Activated effector memory CD4-positive, alpha-beta T cell treated with Interleukin-2 at 50 U/mL for 16 hours (primary cell): ENCODE measurements at places on chromosomes 16 and 17.

GRCh38 chr17:9676820-9677310, 31.5 kb downstream of the USP43 start:
- no peak for DNase-seq

GRCh38 chr16:26642047-26642664, 424.6 kb upstream of the C16orf82 start:
- DNase-seq, result no peak

- DNase-seq, result no peak
Measured at GRCh38 chr17:74569020-74570003, 2.0 kb upstream of the CD300H start.

GRCh38 chr17:64750891-64751677, 89.0 kb upstream of the SMURF2 start:
- no peak for DNase-seq

- DNase-seq, result no peak
Measured at GRCh38 chr16:26712876-26713275, 353.9 kb upstream of the C16orf82 start.
